ENCODE measurements at places on chromosomes 13 and 19. TPM values are rescaled to one million over a fixed set of nuclear protein-coding genes. Genes with fewer than 3 reads are reported as not detected.

The GRWD1 gene
- polyA plus RNA-seq = 50.7 TPM

The UPF1 gene
- polyA plus RNA-seq = 11.9 TPM

The MYH14 gene
- not detected for polyA plus RNA-seq

The CD177 gene
- not detected for polyA plus RNA-seq

The RPL18A gene
- polyA plus RNA-seq = 4,204 TPM

- no peaks in the 10 kb centered on the region for H3K36me3 ChIP-seq
- peaks cover 45% of the 10 kb centered on the region for H3K27me3 ChIP-seq
- H3K4me3 ChIP-seq = no peak overlapping the region
- H3K27ac ChIP-seq = no peak overlapping the region
- H3K4me1 ChIP-seq = peaks cover 4% of the 10 kb centered on the region
Measured at GRCh38 chr13:112062571-112063570, 4.1 kb upstream of the SOX1 start.

DNA sequence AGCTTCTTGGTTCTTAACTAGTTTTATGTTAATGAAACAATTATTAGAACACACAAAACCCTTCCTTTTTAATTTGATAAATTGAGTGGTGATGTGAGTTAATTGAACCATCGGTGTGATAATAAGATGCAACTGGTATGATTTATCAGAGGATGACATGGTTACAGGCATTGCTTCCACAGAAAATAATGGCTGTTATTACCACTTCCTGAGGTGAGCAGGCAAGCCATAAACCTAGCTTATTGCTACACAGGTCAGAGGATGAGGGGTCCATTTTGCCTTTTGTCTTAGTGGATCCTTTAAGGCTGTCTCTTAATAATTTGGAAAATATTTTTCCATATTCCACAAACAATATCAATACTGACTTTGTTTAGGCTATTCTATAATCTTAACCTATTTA lies 226.6 kb upstream of the EDNRB start:
- no peak overlapping the region for H3K4me3 ChIP-seq
- no peaks in the 10 kb centered on the region for H3K4me1 ChIP-seq
- no peaks in the 10 kb centered on the region for H3K36me3 ChIP-seq
- no peak overlapping the region for H3K27ac ChIP-seq

GRCh38 chr19:8731428-8732169 lies 10.2 kb downstream of the OR2Z1 start:
- no peaks in the 10 kb centered on the region for H3K36me3 ChIP-seq
- H3K27me3 ChIP-seq = no peaks in the 10 kb centered on the region
- H3K4me3 ChIP-seq = no peak overlapping the region
- no peaks in the 10 kb centered on the region for H3K4me1 ChIP-seq
- no peak for DNase-seq
- H3K27ac ChIP-seq = no peak overlapping the region

- H3K4me1 ChIP-seq = peaks cover 2% of the 10 kb centered on the region
- H3K4me3 ChIP-seq = no peak overlapping the region
- no peak for DNase-seq
- peaks cover 9% of the 10 kb centered on the region for H3K27me3 ChIP-seq
- no peak overlapping the region for H3K27ac ChIP-seq
- no peaks in the 10 kb centered on the region for H3K36me3 ChIP-seq
Measured at GRCh38 chr13:27405546-27406134, 18.8 kb upstream of the GTF3A start.

DNA sequence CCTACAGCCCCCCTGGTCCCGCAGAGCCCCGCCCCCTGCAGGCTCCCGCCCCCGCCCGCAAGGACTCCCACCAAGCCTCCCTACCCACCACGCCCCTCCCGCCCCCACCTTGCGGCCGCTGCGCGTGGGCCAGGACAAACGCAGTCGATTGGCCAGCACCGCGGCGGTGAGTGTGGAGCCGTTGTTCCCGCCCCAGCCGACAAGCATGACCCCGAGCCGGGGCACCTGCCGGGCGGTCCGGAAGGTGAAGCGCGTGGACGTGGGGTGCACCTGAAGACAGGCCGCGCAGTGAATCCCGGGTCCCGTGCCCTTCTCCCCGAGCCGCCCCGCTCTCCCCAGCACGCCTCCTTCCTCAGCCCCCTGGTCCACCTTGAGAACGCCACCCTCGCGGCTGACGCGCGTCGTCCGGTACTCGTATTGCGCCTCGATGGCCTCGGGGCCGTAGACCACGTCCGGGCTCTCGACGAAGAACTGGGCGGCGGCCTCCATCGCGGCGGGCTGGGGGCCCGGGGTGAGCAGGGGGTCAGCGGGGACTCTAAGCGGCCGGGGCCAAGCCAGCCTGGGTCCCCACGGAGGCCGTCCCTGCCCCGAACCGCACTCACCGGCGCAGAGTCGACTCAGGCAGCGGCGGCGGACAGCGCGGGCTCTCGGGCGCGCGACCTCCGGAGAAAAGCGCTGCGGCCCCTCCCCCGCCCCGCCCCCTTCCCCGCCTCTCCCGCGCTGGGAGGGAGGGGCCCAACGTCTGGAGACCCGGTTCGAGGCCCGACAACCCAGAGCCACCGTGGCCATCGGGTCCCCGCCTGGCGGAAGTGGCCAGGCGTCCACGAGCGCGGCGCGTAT lies at the start of gene ISYNA1:
Gene ISYNA1, minus strand, starts transcription at position 643 of the 840 bp plus-strand sequence. Its CDS starts 154 bp downstream, at position 489.
- peak within 1 kb of the TSS; percentile 61 for H3K27ac ChIP-seq
- no peak for DNase-seq
- H3K4me1 ChIP-seq = peaks cover 40% of the 10 kb centered on the region
- H3K36me3 ChIP-seq = no peaks in the 10 kb centered on the region
- H3K27me3 ChIP-seq = no peaks in the 10 kb centered on the region
- H3K4me3 ChIP-seq = no peak within 1 kb of the TSS

DNA sequence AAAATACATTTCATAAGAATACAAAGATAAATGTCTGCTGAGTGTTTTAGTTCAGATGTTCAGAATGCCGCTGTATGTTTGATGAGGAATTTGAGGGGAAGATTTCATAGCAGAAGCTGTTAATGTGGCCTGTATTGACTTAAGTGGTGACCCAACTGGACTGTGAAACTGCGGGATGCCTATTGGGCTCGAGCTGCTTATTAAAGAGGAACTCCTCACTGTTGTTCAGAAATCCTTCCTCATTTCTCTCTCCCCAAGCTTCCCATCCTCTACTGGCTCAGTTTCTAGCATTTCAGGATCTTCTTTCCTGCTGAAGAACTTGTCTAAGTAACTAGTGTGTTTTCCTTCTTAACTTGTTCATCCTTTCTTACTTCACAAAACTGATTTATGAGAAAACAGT lies 20.4 kb downstream of the DGKH start:
- H3K4me3 ChIP-seq = no peak overlapping the region
- H3K27me3 ChIP-seq = no peaks in the 10 kb centered on the region
- DNase-seq = no peak
- peaks cover 12% of the 10 kb centered on the region for H3K36me3 ChIP-seq
- peaks cover 6% of the 10 kb centered on the region for H3K4me1 ChIP-seq

DNA sequence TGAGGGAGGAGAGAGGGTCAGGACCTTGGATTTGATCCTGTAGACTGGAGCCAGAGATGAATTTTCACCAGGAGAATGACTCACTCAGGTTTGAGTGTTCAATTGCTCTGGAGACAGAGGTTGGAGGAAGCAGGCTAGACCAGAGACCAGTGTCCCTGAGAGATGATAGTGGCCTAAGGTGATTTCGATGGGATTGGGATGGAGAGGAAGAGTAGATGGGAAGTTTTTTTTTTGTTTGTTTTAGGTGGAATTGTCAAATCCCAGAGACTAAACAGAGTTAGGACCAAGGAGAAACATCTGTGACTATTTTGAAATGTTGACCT lies 2.3 kb downstream of the CEBPG start:
- peak overlapping the region; percentile 95 for H3K4me3 ChIP-seq
- peaks cover 17% of the 10 kb centered on the region for H3K36me3 ChIP-seq
- H3K4me1 ChIP-seq = peaks cover 40% of the 10 kb centered on the region

GRCh38 chr13:72141855-72142519 lies 275.0 kb upstream of the DACH1 start:
- H3K27ac ChIP-seq = no peak overlapping the region
- no peak overlapping the region for H3K4me3 ChIP-seq
- no peaks in the 10 kb centered on the region for H3K27me3 ChIP-seq
- no peaks in the 10 kb centered on the region for H3K36me3 ChIP-seq
- no peak for DNase-seq

- H3K4me1 ChIP-seq = peaks cover 31% of the 10 kb centered on the region
- no peaks in the 10 kb centered on the region for H3K27me3 ChIP-seq
- peak overlapping the region; percentile 80 for H3K4me3 ChIP-seq
Measured at GRCh38 chr19:43525836-43526771, 897 bp downstream of the ETHE1 start.

Measured in CD4-positive, CD25-positive, alpha-beta regulatory T cell (primary cell).